ENCODE measurements at places on chromosomes 16 and 17.

DNA sequence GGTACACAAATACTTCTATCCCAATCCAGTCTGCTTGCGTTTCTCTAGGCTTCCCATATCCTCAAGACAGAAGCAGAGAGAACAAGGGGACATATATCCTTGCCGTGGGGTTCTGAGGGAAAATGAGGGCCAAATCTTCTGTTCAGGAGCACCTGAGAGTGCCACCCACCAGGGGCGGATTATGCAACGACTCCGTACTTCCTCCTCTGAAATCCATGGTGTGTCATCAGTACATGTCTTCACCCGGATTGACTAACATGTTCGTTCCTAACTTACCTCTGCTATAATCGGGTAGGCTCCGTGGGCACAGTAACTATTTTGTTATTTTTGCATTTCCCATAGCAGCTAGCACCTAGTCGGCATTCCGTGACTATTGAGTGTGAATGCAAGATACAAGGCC lies 7.8 kb upstream of the ZNF200 start:
- DNase-seq = no peak

GRCh38 chr16:28101533-28101890 lies 38.0 kb upstream of the GSG1L start:
- DNase-seq = no peak

- no peak for DNase-seq
Observed at GRCh38 chr16:24980077-24980793, 34.9 kb downstream of the ARHGAP17 start.

GRCh38 chr16:12868788-12869187 lies 32.6 kb upstream of the SHISA9 start:
- DNase-seq = no peak

DNA sequence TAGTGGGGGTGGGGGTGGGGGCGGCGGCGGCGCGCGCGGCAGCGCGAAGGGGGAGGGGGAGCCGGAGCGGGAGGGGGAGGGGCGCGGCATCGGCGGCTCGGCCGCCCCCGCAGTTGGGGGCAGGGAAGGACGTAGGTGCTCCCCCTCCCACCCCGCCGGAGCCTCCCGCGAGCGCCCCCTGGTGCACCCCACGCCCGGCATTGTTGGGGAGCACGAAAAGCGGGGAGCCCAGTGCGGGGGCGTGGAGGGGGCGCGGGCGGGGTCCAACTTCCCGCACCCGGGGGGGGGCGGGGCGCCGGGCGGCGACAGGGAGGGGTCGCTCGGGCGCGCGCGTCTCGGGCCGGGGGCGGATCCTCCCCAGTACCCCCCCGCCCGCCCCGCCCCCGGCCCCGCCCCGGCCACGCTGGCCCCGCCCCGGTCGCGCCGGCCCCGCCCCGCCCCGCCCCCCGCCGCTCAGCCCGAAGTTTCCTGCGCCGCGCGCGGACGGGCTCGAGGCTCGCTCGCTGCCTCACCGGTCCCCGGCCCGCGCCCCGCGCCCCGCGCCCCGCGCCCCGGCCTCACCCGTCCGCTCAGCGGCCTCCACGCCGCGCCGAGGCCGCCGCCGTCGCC lies at the start of gene CACNA1H:
Gene CACNA1H, plus strand, starts transcription at position 456 of the 609 bp plus-strand sequence. CDS start 632 bp downstream, outside the sequence.
- DNase-seq = no peak

- no peak for DNase-seq
Observed at GRCh38 chr17:73833775-73834488, 189.7 kb upstream of the SDK2 start.

GRCh38 chr17:52106638-52107261 lies 51.8 kb downstream of the CA10 start:
- peak; percentile 12 for DNase-seq

DNA sequence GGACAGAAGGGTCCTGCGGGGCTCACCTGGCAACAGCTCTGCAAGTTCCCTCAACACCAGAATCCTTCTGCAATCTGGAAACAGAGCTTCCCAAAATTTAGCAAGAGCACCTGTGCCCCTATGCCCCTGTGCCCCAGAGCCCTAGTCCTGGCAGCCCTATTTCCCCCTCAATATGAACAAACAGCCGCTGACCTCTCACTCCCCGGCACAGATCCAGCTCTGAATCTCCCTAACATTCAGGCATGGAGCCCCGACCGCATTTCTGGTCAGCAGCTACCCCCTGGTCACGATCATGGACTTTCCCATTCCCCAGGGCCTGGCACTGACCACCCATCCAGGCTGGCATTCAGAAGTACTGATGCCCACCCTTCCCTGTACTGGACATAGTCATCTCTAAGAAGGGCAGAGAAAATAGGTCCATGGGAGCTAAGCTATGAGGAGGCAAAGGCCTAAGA lies 110.8 kb upstream of the SMURF2 start:
- no peak for DNase-seq

- DNase-seq = no peak
Observed at GRCh38 chr17:44308865-44309264, 464 bp downstream of the RUNDC3A start.

GRCh38 chr17:60141111-60142018 lies 8.4 kb upstream of the CA4 start:
- DNase-seq = no peak

GRCh38 chr16:30750201-30750600 lies 2.0 kb downstream of the PHKG2 start:
- no peak for DNase-seq

- DNase-seq = no peak
Observed at GRCh38 chr16:12559714-12560113, 244.0 kb downstream of the CPPED1 start.

GRCh38 chr16:29883987-29884386 lies 15.4 kb downstream of the SEZ6L2 start:
- DNase-seq = no peak

DNA sequence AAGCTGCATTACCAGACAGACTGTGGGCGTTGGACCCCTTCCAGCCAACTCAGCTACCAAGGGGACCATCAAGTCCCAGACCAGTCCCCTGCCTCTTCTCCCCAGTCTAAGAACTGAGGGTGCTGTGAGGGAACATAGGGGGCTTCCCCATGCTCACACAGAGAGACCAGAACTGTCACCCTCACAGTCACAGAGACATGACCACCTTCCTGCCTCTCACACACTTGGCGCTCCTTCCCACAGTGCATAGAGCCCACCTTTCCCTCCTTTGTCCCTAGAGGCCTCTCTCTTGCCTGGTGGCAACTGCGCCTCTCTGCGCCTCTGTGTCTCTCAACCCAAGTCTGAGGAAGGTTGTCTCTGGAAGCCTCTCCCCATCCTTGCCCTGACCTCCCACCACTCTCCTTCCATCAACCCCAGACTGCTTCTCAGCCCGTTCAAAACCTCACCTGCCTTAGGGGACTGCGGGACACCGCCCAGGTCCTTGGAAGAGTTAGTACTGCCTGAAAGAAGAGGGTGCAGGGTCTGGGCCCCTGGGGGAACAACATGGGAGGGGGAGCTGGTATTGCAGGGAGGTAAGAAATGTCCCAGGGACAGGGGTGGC lies 6.1 kb upstream of the LHX1 start:
- DNase-seq = no peak

- no peak for DNase-seq
Observed at GRCh38 chr17:74215342-74215727, 2.0 kb downstream of the TTYH2 start.

- DNase-seq = peak; percentile 33
Observed at GRCh38 chr16:19861811-19862327, 22.8 kb downstream of the GPRC5B start.

DNA sequence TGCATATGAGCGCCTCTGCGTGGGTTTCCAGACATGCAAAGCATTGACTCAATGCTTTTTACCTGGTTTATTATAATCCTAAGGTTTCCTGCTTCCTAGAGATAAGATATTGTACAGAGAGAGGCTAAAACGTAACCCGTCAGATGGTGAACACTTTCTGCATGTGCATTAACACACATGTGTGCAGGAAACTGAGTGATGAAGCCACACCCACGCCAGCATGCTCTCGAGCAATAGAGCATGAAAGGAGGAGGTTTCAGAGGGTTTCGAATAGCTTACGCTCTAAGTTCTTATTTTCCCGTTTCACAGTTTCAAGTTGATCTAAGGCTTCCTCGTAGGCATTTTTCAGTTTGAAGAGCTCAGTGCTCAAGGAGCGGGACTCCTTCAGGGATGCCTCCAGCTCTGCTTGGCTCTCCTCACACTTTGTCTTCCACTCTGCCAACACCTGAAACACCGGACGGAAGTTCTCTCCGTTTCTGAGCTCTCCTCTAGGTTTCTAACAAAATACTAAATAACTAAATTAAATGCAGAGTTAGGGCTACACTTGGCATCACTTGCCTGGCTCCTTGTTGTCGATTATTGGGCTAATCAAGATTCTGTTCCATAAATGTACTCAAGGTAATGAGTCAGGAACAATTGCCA lies 23.2 kb downstream of the MYH3 start:
- DNase-seq = no peak

DNA sequence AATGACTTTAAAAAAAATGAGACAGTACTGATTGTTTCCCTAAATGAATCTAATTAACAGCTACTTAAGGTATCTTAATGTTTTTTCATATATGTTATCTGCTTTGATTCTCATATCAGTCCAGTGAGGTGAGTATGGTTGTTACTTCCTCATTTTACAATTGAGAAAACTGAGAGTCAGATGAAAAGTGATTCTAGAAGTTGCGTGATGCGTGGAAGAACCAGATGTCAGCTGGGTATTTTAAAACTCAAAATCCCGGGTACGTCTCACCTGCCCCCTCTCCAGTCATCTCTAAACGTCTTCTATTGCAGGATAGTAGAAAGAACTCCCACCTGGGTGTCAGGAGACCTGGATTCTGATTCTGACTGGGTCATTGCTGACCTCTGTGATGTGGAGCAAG lies 89.2 kb downstream of the MAP2K6 start:
- no peak for DNase-seq

DNA sequence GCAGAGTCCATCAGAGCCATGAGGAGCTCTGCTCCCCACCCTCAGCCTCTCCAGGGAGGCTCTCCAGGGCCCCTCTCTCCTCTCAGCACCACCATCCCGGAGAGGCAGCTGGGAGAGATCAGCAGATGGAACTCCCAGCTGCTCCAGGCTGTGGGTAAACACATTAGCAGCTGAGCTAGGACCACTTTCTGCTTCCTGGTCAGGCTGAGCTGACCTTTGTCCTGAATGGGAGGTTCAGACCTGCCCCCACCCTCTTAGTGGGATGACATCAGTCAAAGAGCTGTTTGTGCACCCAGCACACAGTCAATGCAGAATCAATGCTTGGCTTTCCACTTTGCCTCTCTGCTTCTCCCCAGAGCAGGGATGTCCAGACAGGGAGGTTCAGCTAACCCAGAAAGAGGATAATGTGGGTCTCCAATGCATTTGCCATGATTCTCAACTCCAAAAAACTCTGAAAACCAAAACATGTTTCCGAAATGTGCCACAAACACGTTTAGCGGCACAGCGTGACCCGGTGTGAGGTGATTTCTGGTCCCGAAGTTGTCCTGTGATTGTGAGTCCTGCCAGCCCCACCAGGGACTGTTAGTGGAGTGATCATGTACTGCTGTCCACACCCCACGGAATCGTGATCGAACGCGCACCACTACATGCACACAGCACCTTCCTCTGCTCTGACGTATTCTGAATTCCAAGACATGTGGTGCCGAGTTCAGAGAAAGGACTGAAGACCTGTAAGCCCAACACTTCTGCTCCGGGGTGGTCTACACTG lies 6.7 kb downstream of the GPR142 start:
- DNase-seq = peak; percentile 28

DNA sequence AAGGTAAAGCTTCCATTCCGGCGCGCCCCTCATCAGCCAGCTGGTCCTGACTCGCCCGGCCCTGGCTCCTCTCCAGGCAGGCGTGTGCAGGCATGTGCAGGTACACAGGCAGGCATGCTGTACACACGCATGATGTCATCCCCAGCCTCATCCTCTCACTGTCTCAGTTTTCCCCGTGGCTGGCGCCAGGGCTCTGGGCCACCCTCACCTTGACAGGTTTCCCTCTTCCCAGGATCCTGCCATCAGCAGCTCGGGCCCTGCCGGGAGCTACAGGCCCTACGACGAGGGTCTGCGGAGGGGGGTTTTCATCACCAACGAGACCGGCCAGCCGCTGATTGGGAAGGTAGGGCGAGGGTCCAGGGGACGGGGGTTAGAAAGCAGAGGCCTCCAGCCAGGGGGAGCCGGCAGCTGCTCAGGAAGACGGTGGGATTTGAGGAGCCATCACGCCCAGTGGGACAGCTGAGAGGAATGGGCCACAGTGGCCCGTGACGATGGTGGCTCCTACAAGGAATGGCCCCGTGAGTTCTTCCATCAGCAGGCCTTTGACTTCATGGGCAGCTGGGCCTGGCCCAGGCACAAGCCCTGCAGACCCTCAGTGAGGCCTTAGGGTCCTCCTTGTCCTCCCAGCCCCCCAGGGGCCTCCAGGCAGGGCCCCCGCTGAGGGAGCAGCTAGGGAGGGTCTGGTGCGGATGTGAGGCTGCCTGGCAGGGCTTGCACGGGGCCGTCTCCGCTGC lies 8.5 kb downstream of the GAA start:
- DNase-seq = no peak

GRCh38 chr17:71793518-71793917 lies 327.3 kb upstream of the SOX9 start:
- no peak for DNase-seq

DNA sequence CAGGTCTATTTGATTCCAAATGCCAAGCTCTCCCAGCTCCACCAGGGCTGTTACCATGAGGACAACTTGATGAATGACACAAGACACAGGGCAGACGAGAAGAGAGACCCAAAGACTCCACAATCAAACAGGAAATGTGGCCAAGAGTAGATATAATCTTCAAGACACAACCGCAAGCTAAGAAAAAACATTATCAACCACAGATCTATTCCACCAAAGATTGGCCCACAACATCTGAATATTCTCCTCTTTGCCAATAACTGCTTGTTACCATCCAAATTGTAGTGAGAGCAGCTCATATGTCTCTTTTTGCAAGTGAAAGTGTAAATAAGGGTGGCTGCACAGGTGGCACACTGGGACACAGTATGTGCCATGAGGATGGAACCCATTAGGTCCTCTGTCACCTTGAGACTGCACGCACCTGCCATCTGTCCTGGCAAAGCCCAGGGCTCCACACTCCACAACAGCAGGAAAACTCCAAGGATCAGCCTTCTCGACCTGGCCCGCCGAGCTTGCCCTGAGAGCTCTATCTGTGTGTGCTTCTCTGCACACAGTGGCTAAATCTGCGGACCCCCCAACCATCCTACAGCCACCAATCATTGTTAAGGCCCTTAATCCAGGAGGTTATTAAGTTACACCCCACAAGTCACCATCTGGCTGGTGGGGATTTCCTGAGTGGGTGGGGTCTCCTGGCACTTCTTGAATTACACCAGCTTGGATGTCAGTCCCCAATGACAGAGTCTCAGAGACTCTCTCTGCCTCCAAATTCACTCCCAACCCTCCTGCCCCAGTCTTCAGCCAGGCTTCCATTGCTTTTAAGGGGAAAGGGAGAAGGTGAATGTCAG lies 50.5 kb downstream of the DYNLRB2 start:
- no peak for DNase-seq

- no peak for DNase-seq
Observed at GRCh38 chr17:13787636-13788035, 185.9 kb upstream of the HS3ST3A1 start.

GRCh38 chr17:28744972-28745785 lies 1.4 kb downstream of the TRAF4 start:
- peak; percentile 86 for DNase-seq

GRCh38 chr17:81069135-81069645 lies 34.2 kb downstream of the BAIAP2 start:
- DNase-seq = no peak
